ENCODE measurements at places on chromosomes 4 and X.
A peak's percentile ranks its signal among the peaks of the same experiment; 100 is the strongest.

GRCh38 chr4:113474017-113474416 is 287.5 kb downstream of the CAMK2D start:
- no peak overlapping the region for H3K27ac ChIP-seq
- DNase-seq: no peak
- peaks cover 47% of the 10 kb centered on the region for H3K4me1 ChIP-seq
- no peak overlapping the region for H3K4me3 ChIP-seq
- H3K27me3 ChIP-seq: no peaks in the 10 kb centered on the region

- H3K36me3 ChIP-seq: no peaks in the 10 kb centered on the region
- H3K4me3 ChIP-seq: no peak overlapping the region
- no peaks in the 10 kb centered on the region for H3K27me3 ChIP-seq
- H3K27ac ChIP-seq: no peak overlapping the region
Measured at GRCh38 chrX:155313766-155314165, 20.6 kb downstream of the CLIC2 start.

DNA sequence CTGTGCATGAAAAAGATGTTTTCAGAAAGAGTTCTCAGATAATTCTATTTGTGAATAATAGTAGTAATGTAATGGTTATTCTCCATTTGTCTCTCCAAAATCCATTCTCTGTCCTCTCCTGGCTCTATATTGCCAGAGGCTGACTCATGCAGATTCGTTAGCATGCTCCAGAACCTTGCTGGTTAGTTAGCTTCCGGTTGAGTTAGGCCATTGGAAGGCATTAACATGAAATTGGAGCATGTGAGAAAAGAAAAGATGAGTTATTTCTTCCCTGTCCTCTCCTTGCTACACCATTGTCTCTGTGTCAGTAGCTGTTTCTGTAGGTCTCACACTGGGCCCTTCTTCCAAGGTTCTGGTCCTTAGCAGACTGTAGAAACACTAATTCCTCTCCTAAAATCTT is 23.5 kb upstream of the PRDM8 start:
- H3K27ac ChIP-seq: peak overlapping the region; percentile 28
- H3K27me3 ChIP-seq: no peaks in the 10 kb centered on the region
- H3K36me3 ChIP-seq: no peaks in the 10 kb centered on the region
- no peak for DNase-seq
- no peaks in the 10 kb centered on the region for H3K4me1 ChIP-seq

DNA sequence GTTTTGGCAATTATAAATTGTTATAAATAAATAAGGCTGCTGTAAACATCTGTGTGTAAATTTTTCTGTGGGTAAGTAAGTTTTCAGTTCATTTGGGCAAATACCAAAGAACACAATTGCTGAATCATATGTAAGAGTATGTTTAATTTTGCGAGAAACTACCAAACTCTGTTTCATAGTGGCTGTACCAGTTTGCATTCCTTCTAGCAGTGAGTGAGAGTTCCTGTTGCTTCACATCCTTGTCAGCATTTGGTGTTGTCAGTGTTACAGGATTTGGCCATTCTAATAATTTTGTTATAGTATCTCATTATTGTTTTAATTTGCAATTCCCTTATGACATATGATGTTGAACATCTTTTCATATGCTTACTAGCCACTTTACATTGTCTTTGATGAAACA is 48.4 kb downstream of the ARFIP1 start:
- DNase-seq: no peak
- H3K27ac ChIP-seq: no peak overlapping the region
- H3K4me3 ChIP-seq: no peak overlapping the region
- H3K27me3 ChIP-seq: no peaks in the 10 kb centered on the region
- peaks cover 6% of the 10 kb centered on the region for H3K4me1 ChIP-seq
- H3K36me3 ChIP-seq: peaks cover 6% of the 10 kb centered on the region

DNA sequence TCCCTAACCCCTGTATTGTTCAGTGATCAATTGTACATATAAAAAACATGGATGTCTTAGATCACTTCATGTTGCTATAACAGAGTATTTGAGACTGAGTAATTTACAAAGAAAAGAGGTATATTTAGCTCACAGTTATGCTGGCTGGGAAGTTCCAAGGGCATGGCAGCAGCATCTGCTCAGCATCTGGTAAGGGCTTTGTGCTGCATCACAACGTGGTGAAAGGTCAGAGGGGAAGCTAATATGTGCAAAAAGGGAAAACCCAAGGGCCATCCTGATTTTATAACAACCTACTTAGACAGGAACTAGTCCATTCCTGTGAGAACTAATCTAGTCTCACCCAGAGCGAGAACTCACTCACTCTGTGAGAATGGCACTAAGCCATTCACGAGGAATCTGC is 128.2 kb upstream of the OTUD4 start:
- H3K4me3 ChIP-seq: no peak overlapping the region
- no peaks in the 10 kb centered on the region for H3K27me3 ChIP-seq
- H3K4me1 ChIP-seq: no peaks in the 10 kb centered on the region
- no peak overlapping the region for H3K27ac ChIP-seq

DNA sequence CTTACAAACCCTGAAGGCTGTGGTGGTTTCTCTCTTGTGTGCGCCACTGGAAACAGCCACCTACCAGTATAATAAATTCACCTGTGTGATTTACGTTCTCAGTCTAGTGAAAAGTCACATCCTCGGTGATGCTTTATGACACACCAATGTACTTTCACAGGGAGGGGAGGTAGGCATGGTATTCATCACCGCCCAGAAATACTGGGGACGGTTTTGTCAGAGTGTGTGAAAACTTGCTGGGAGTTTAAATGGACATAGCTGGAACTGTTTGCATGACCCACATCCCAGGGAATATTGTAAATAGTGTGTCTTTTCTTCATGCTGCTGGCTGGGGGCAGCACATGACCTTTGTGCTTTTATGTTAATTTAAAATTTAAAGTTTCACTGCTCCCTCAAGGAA is 421.8 kb downstream of the MAPK10 start:
- H3K27me3 ChIP-seq: no peaks in the 10 kb centered on the region
- H3K27ac ChIP-seq: no peak overlapping the region
- DNase-seq: no peak

DNA sequence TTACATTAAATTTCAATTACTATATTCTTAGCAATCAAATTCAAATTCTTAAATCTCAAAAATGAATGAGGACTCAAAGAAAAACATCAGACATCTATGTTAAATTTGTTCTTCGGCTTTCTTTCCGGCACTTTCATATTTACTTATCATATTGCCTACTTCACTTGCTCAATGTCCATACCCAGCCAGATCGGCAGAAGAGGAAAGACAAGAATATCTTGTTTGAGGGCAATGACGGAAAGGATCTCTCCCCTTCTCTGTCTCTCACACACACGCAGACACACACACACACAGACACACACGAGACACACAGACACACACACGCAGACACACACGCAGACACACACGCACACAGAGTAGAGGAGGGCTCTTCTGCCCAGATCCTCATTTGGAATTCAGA is 13.2 kb upstream of the IRF2 start:
- no peak for DNase-seq
- no peaks in the 10 kb centered on the region for H3K27me3 ChIP-seq
- H3K4me1 ChIP-seq: no peaks in the 10 kb centered on the region

DNA sequence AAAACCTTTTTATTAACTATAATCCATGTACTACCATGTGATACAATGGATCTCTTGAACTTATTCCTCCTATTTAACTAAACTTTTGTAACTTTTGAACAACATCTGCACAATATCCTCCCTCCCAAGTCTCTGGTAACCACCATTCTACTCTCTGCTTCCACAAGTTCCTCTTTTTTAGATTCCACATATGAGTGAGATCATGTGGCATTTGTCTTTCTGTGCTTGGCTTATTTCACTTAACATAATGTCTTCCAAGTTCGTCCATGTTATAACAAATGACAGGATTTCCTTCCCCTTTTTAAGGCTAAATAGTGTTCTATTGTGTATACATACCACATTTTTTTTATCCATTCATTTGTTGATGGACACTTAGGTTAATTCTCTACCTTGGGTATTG is 28.1 kb downstream of the DCAF8L1 start:
- no peaks in the 10 kb centered on the region for H3K27me3 ChIP-seq
- H3K4me3 ChIP-seq: no peak overlapping the region
- H3K4me1 ChIP-seq: no peaks in the 10 kb centered on the region
- H3K27ac ChIP-seq: no peak overlapping the region
- DNase-seq: no peak
- H3K36me3 ChIP-seq: no peaks in the 10 kb centered on the region

- H3K27me3 ChIP-seq: no peaks in the 10 kb centered on the region
- no peaks in the 10 kb centered on the region for H3K36me3 ChIP-seq
- no peak for DNase-seq
- H3K4me3 ChIP-seq: no peak overlapping the region
Measured at GRCh38 chr4:71026086-71026485, 32.6 kb downstream of the DCK start.

DNA sequence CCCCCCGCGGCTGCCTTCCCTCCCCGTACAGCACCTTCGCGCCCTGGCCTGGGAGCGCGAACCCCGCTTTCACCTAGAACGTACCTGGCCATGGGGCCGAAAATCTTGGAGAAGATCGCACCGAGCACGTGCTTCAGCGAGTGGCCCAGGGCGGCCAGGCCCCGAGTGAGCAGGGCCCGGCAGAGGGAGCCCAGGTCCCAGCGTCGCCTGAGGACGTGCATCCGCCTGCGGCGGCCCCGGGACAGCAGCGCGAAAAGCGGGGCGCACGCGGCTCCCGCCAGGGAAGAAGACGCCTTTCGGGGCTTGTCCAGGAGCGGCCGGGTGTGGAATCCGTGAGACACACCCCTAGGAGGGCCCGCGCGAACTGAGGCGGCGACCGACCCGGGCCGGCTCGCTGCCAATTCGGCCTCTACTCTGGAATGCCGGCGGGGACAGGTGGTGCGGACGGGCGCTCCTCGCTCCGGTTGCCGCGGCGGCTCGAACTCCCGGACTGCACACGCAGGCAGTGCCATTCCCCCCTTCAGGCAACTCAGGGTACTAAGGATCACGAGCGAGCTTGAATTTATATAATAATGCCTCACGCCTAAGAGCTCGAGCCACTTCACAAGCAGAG is at the start of gene HS6ST2:
TSS of gene HS6ST2 (minus strand) at position 539 of the 613 bp plus-strand sequence.
- H3K27me3 ChIP-seq: no peaks in the 10 kb centered on the region
- no peak within 1 kb of the TSS for H3K27ac ChIP-seq
- DNase-seq: no peak
- peak within 1 kb of the TSS; percentile 50 for H3K4me3 ChIP-seq

DNA sequence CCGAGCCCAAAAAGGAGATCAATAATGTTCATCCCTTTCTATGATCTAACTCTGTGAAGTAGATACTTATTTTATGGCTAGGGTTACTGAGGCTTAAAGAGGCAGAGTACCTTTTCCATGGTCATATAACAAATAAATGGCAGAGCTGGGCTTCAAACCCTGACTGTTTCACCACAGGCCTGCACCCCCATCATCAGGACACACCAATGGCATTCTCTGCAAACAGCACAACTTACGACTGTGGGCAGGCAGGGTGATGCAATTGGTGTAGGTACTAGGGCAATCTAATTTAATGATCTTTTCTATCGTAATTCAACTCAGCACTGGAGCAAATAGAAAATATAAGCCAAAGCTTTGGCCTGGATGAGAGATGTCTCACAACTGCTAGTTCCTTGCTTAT is 118.8 kb upstream of the CBR4 start:
- no peak for DNase-seq
- H3K4me3 ChIP-seq: no peak overlapping the region

DNA sequence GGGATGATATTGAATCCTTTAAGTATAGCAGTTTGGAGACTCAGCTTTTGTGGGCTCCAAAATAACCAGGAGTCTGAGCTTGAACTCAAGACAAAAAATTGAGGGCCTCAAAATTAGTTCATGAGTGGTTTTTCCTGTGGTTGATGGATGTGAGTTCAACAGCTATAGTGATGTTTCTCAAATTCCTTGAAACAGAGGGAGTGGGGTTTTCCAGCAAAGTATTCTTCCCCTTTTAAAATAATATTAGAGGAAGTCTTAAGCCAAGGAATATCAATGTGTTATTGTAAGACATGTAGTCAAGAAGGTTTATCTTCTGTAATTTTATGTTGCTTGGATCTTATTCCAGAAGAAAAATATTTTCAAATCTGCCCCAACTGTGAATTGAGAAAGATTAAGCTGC is 10.6 kb downstream of the OTC start:
- H3K27ac ChIP-seq: no peak overlapping the region
- DNase-seq: no peak
- H3K4me1 ChIP-seq: no peaks in the 10 kb centered on the region
- no peaks in the 10 kb centered on the region for H3K36me3 ChIP-seq
- no peak overlapping the region for H3K4me3 ChIP-seq
- H3K27me3 ChIP-seq: no peaks in the 10 kb centered on the region

DNA sequence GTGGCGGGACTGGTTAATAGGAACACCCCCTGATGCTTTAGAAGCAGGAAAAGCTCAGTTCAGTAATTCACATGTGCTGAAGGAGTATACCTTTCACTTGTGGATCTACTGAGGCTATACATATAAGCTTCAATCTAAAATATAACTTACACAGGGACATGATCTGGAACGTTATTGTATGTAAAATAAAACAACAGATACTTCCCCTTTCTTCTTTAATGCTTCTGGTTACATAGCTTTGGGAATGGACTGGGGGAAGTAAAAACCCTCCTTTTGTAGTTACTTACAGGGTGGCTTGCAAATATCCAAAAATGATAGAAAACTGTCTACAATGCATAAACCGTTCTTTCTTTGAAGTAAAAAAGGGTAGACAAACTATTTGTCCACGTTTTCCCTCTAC is 1.9 kb downstream of the FGG start:
- H3K4me3 ChIP-seq: no peak overlapping the region
- no peaks in the 10 kb centered on the region for H3K27me3 ChIP-seq
- no peaks in the 10 kb centered on the region for H3K4me1 ChIP-seq
- H3K27ac ChIP-seq: no peak overlapping the region
- no peak for DNase-seq

- peaks cover 11% of the 10 kb centered on the region for H3K27me3 ChIP-seq
- H3K4me3 ChIP-seq: peak overlapping the region; percentile 64
- peaks cover 18% of the 10 kb centered on the region for H3K4me1 ChIP-seq
- peak overlapping the region; percentile 68 for H3K27ac ChIP-seq
- no peaks in the 10 kb centered on the region for H3K36me3 ChIP-seq
- DNase-seq: no peak
Measured at GRCh38 chr4:102345795-102346100, 466 bp upstream of the SLC39A8 start.

DNA sequence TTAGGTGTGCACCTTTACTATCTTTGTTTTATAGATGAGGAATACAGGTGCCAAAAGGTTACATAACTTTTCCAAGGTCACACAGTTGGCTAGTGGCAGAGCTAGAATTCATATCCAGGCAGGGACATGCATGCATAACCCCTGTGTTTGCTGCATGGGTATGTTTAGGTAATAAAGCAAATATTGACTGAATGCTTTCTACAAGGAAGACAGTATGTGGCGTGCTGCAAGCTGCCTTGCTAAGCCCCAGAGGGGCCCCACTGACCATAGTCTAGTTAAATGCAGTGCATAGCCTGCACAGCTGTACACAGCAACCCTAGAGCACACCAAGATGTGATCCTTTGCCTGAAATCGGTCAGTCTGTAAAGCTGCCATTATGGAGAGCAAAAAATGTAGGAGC is 320.5 kb upstream of the IGFBP7 start:
- no peaks in the 10 kb centered on the region for H3K27me3 ChIP-seq
- no peak overlapping the region for H3K27ac ChIP-seq
- DNase-seq: no peak

Measured in heart right ventricle (tissue), 16 donors.